ENCODE measurements at places on chromosomes 13 and 19. TPM values are rescaled to one million over a fixed set of nuclear protein-coding genes. Genes with fewer than 3 reads are reported as not detected.

DNA sequence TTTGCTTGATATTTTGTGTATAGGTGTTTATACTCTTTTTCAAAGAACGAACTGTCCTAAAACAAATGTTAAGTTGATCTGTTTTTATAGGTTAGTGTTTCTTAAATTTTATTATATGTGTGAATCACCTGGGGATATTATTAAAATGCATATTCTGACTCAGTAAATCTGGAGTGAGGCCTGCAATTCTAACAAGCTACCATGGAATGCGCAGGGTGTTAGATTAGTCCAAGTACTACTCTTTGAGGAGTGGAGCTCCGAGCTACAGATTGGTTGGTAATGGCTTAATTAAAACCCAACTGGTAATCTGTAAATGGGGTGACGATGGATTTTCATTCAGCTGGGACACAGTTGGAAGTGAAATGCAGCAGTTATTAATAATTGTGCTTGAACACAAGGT, 214.1 kb upstream of the UFM1 start:
- DNase-seq: no peak

- DNase-seq: peak; percentile 74
Observed at GRCh38 chr13:21638319-21639282, 32.3 kb upstream of the FGF9 start.

GRCh38 chr13:100129605-100130004, 40.7 kb downstream of the PCCA start:
- DNase-seq: no peak

- no peak for DNase-seq
Observed at GRCh38 chr19:1343041-1343440, 40.7 kb upstream of the NDUFS7 start.

DNA sequence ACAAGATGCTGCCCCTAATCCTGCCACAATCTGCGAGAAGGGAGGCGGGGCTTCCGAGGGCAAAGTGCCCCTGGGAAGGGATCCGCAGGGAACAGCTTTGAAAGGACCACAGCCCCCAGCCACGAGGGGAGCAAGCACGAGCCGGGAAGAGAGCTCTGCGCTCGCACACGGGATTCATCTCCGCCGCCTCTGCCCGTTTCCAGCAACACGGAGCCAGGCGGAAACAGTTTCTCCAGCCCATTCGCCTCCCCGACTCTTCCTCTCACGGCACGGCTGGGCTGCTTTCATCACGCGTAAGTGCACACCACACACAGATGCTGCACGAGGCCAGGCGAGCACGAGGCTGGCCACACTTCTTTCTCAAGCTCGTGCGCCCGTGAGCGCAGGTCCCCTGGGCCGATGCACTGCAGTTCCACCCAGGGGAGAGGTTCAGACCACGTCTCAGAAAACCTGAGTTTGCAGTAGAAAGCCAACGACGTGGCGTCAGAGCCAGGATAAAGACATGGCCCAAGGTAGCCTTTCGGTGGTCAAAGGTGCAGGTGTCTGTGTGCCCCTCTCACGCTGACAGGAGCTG, 33.6 kb downstream of the NAXD start:
- no peak for DNase-seq

- DNase-seq: no peak
Observed at GRCh38 chr19:17871878-17872250, at the start of gene SLC5A5. Gene SLC5A5, plus strand, starts transcription at chr19:17871945. Its CDS starts 375 bp downstream, at chr19:17872320.

DNA sequence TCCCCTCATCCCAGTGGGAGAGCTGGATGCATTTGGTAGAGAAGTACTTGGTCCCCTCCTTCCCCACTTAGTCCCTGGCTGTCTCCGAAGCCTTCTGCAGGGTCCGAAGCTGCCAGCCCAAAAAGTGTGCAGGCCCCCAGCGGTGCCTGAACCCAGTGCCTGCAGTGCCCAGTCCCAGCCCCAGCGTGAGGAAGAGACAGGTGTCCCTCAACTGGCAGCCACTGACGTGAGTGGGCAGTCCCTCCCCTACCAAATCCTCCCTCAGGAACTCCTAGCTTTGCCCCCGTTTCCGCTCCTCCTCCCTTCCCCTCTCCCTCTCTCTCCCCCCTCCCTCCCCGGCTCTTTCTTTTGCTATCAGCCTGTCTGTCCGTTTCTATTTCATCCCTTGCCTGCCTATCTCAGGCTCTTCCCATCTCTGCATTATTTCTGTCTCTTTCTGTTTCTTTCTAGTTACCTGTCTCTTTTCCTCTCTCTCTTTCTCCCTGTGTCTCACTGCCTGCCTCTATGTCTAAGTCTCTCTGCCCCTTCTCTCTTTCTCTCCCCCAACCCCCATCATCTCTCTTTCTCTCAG, 1.8 kb upstream of the LTBP4 start:
- peak; percentile 40 for DNase-seq

DNA sequence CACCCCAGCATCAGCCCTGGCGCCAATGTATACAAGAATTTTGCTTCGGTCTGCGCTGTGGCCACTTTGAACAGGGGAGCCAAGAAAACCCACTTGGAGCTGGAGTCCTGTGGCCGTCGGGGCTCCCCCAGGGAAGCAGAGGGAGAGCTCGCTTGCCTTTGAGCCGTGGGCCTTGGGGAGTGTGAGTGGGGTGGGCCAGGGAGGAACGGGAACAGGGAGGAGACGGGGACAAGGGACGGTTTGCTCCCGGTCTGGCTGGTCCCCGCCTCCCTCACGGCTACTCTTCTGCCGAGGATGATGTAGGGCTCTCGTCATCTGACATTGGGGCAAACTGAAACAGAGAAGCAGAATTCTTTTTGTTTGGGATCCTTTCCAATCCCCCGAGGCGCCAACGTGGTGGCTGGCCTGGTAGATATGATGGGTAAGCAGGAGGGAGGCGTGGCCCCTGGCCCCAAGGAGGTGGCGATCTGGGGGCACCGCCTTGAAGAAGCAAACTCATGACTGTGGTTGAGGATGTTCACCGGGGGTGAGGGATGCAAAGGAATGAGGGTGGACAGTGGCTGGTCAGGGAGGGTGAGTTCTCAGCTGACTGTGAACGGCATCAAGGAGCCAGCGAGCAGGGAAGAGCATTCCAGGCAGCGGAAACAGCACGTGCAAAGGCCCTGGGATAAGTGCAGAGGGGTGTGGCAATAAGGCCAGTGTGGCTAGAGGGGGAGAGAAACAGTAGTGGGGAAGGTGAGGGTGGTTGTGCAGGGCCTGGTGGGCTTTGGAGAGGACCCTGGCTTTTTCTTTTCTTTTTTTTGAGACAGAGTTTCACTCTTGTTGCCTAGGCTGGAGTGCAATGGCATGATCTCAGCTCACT, 10.9 kb upstream of the SPC24 start:
- DNase-seq: no peak

DNA sequence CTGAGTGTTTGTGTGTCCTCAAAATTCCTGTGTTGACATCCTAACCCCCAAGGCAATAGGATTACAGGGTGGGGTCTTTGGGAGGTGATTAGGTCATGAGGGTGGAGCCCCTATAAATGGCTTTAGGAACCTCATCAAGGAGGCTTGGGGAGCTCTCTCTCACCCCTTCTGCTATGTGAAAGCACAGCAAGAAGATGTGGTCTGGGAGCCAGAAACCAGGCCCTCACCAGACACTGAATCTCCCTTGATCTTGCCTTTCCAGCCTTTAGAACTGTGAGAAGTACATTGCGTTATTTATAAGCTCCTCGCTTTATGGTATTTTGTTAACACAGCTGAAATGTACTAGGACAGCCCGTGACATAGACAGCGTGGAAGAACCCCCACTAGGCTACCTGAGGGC, 712.0 kb upstream of the SGCG start:
- no peak for DNase-seq

DNA sequence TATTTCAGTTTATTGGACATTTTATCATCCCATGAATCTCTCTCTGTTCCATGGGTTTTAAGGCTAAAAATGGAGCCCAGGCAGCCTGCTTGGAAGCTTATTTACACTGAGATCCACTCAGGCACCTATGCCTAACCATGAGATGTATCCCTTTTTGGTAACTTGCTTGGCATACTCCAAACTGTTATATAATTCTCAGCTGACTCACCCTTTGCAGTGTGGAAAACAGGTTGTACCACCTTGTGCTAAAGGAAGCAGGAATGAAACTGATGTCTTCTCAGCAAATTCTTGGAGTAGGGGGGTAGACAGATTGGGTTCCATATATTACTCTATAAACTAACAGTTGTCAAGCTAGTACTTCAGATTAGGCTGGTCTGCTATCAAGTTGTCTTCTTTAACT, 483.6 kb downstream of the KLF5 start:
- no peak for DNase-seq

- DNase-seq: no peak
Observed at GRCh38 chr19:7301525-7301924, 7.3 kb upstream of the INSR start.

DNA sequence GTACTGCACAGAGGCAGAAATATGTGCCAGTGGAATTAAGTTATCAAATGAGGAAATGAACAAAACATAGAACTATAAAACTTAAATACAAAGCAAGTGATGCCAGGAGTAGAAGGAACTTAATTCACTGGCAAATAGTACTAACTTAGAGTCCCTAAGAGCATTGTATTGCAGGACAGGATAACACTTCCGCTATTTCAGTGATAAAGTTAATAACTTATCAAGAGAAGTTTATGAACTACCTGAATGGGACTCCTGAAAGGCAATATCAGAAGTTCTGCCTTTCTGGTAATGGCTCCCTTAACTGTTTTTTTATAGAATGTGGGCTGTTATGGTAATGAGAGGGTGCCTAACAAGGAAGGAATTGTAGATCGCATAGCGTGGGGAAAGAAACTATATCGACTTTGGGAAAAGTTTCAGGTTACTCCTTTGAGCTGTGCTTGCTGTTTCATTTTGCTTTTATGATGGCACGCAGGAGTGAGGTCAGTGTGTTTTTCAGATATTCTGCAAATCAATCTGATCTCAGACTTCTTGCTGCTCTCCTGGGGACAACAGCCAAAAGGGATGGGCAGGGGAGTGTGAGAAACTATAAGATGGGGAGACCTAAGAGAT, 95.3 kb upstream of the MLNR start:
- DNase-seq: no peak

VSIG10L gene
- total RNA-seq: 1.6 TPM

FGF9 gene
- 2.6 TPM for total RNA-seq

SPATA13 gene
- 35.2 TPM for total RNA-seq

PCSK4 gene
- total RNA-seq: 4.9 TPM

ANGPTL8 gene
- not detected for total RNA-seq

ZNF610 gene
- 1.7 TPM for total RNA-seq

OVOL3 gene
- total RNA-seq: not detected

Measured in mucosa of descending colon (tissue), 3 donors.